ENCODE measurements at places on chromosomes 3 and 15. TPM values are rescaled to one million over a fixed set of nuclear protein-coding genes. Genes with fewer than 3 reads are reported as not detected.

DNA sequence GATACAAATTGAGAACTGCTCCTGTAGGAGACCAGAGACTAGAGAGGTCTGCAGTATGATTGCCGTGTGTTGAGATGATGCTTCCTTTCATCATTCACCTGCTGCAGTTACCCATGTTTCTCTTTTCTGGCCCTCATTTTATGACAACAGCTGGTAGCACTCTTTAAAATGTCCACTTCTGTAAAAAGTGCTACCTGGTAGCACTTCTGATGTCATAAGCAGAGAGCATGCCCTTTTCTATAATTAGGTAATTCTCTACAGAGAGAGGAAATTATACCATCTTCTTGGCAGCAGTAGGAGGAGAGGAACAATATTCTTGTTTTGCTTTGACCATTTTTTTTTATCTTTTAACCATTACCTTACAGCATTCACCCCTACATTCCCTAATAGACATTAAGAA lies 123.8 kb downstream of the PPM1L start:
- DNase-seq = no peak

DNA sequence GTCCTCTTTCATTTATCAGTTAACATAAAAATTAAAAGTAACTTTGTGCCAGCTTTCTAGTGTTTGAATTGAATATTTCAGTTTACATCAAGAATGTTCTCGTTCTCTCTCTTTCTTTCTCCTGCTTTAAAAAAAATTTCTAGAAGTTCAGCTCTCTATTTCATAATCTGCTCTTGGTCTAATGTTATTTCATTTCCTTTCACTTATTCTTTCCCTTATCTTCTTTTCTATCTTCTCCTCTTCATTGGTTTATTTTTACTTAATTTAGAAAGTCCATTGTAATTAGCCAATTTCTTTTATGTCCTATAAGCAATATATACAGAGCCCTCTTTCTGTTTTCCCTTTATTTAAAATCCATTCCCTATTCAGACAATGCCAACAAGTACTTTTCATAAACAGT lies 44.6 kb downstream of the CCDC54 start:
- DNase-seq = no peak

Gene TUSC7
- polyA plus RNA-seq = not detected

DNA sequence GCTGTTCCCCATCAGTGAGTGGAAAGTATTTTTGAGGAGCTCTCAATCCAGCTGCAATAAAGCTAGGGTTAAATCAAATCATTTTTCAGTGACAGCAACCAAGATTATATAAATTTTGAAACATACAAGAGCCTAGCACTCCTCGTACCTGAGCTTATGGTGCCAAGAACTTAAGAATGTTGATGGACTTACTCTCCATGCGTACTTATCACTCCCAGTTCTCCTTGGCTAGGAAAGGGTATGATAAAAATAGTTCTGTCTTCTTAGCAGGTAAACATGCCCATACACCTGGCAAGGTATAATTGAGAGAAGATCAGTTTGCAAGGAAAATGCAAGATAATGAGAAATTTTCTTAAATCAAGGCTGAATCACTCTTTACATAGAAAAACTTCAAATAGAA lies 64.5 kb upstream of the SEMA6D start:
- DNase-seq = no peak

Gene CELSR3
- 0.27 TPM for polyA plus RNA-seq

GRCh38 chr15:72077950-72078349 lies 40.0 kb downstream of the MYO9A start:
- no peak for DNase-seq

- DNase-seq = no peak
Measured at GRCh38 chr3:42012383-42012934, 50.6 kb upstream of the ULK4 start.

DNA sequence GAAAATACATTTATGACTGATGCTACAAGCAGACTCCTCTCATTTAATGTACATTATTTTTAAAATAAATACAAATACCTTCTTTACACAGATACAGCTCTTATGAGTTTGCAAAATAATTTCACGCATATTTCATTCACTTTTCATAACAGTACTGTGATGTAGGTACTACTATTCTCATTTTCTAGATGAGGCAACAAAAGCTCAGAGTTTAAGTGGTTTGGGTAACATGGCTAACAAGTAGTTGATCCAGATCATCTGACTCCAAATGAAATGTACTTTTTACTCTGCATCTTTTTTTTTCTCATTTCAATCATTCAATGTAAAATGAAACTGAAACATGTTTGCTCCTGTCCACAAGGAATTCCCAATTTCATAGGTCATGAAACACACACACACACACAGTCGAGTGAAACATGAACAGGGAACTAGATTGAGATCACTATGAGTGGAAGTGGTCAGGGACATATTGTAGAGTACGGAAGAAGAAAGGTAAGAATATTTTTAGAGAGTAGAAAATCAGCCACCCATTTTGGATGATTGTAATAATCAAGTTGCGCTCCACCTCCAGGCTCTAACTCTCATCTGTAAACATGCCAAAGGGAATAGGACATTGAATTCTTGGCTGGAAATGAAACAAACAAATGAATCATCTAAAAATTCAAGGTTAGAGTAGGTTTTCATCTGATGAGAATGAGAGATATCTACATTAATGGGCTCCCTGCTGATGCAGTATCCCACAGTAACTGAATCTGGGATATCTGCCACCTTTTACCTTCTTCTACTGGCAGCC lies 92.4 kb downstream of the CLDN1 start:
- no peak for DNase-seq

DNA sequence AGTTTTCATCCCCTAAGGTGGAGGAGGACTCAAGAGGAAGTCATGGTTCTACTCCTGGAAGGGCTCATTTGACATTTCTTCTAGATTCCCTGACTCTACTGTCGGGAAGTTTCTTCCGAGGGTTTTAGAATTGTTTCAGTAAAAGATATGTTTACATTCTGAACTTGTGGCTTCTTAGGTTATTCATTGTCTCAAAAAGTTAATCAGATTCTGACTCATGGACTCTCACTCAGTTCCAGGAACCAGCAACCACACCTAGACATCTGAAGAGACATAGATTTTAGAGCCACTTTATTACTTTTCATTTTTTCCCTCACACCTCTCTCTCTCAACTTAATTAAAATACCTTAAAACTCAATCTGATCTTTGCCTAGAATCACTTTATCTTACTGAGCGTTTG lies 862.6 kb downstream of the AGBL1 start:
- no peak for DNase-seq

GRCh38 chr15:77723756-77724155 lies 91.0 kb upstream of the LINGO1 start:
- no peak for DNase-seq

Gene GAP43
- polyA plus RNA-seq = 0.84 TPM

Gene ITPKA
- polyA plus RNA-seq = 1.6 TPM

DNA sequence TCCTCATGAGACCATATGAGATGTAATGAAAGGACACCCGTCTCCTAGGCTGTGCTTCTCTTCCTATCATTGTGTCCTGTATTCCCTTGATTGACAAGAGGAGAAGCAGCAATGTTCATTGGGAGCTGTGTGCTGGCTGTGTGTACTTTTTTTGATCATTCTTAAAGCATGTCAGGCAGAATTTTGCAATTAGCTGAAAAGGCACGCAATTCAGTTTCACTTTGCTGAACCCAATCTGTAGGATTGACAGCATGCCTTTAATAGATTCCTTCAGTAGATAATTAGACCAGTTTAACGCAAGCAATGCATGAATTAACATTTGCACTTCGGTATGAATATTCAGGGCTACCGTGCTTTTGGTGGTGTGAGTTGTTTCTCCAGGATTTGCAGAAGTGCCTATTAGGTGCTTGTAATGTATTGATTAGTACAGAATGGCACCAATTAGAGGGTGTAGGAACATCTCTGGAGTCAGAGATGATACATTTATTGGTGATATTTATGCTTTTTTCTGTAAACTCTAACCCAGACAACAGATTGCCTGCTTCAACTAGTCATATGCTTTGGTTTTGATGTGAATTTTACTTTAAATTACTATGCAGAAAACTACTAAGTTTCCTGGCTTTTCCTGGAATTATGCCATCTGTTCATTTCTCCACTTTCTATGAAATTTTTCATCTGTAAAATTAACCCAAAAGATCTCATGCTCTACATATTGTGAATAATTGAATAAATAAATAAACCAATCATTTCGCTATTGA lies 114.3 kb downstream of the NSUN3 start:
- no peak for DNase-seq

Gene GOLGA8J
- polyA plus RNA-seq = not detected

DNA sequence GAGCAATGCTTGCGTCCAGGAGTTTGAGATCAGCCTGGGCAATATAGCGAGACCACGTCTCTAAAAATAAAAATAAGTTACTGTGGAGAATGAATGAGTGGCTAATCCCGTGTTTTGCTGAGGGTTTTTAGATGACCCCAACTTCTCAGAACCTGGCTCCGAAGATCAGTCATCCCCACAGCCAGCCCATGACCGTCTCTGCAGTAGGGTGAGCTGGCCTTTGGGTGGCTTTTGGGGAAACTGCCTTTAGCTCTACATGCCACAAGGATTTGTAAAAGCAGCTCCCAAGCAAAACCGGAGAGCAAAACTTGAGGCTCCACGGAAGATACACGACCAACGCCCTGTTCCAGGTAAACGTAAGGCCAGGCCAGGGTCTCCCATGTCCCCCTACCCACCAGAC lies 39.2 kb upstream of the TFRC start:
- DNase-seq = no peak

DNA sequence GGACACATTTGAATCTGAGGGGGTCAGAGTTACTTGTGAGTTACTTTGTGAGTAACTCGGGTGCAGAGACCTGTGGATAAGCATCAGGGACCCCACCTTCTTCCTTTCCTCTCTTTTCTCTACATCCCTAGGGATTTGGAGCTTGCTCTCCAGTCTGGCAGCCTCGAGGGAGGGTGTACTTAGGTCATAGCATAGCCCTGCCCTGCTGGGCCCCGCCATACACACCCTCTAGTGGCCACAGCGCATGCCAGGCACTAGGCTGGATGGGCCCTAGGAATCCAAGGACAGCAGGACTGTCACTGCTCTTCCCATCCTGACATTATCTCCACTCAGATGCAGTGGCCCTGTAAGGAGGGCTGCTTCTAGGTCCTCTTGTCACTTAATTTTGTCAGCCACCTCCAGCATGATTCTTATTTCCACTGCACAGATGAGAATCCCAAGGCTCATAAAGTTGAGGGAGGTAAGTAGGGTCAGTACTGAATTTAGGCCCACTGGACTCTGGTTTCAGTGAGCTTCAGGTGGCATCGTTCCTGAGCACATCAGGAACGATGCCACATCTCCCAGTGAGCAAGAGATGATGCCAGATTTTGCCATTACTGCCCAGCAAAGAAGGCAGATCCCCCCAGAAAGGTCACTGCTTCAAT lies 3.6 kb upstream of the SMAD6 start:
- peak; percentile 92 for DNase-seq

Gene PLSCR2
- polyA plus RNA-seq = not detected

DNA sequence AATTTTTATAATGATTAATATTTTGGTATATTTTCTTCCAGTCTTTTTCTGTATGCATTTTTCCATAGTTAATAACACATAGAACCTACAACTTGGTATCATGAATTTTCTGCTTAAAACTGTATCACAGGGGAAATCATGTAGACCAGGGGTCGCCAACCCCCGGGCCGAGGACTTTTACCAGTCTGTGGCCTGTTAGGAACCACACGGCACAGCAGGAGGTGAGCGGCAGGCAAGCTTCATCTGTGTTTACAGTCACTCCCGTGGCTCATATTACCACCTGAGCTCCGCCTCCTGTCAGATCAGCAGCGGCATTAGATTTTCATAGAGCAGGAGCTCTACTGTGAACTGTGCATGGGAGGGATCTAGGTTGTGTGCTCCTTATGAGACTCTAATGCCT lies 54.7 kb downstream of the RPL22L1 start:
- no peak for DNase-seq

- no peak for DNase-seq
Measured at GRCh38 chr3:108008931-108009639, 81.7 kb downstream of the CD47 start.

- no peak for DNase-seq
Measured at GRCh38 chr15:85423256-85423655, 42.9 kb downstream of the AKAP13 start.

DNA sequence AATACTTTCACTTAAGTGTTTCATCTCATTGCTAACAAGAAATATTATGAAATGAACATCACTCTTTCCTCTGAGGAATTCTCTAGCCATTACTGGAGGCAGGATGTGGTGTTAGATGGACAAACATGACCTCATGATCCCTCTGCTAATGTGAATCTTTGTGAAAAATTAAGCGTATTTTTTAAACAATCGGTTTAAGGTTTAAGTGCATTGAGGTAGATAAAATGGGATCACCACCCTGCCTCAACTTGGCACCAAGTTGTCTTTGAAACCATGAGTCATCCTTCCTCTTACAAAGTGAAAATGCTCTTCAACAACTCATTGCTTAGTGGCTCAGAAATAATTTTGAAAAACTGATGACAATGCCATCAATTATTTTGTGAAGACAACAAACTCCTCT lies 76.0 kb upstream of the DCBLD2 start:
- no peak for DNase-seq

- DNase-seq = peak; percentile 33
Measured at GRCh38 chr3:23806534-23807423, 1.0 kb downstream of the UBE2E1 start.

- DNase-seq = no peak
Measured at GRCh38 chr3:138461246-138461645, 26.8 kb downstream of the ESYT3 start.

DNA sequence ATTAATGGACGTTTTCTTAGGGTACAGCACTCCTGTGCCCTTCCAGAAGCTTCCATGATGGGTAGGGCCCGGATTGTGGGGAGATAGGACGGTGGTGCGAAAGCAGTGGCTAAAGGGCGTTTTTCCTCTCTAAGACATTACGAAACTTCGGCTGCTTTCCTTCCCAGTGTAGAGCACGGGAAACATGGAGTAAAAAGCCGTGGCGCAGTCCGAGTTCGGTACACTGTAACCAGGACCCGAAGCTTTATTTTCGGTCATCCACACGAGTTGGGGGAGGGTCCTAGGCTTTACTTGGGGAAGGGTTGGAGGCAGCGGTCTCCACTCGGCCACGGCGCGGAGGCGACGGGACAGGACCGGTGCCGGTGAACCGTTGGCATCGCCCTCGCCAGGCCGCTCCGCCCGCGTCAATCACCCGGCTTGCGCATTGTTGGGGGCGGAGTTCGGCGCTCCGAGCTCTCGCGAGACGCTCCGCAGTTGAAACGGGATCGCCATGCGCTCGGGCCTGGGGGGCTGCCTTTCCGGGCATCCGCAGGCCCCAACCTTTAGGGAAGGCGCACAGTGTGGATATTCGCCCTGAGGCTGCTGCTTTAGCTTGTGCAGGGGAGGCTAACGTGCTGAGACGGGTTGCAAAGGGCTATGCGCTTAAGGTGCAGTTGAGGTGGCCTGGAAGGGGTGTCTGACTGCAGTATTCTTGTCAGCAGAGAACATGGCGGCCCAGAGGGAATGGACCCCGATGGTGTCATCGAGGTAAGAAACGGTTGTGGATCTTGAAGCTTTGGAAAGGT lies 546 bp downstream of the EIF4A2 start:
- peak; percentile 95 for DNase-seq

GRCh38 chr15:33304924-33305323 lies 5.8 kb upstream of the RYR3 start:
- DNase-seq = no peak

Gene CDAN1
- 4.7 TPM for polyA plus RNA-seq

Measured in right cardiac atrium (tissue), 5 donors.